Foreskin fibroblast (primary cell): ENCODE measurements at places on chromosomes 7 and 10.

DNA sequence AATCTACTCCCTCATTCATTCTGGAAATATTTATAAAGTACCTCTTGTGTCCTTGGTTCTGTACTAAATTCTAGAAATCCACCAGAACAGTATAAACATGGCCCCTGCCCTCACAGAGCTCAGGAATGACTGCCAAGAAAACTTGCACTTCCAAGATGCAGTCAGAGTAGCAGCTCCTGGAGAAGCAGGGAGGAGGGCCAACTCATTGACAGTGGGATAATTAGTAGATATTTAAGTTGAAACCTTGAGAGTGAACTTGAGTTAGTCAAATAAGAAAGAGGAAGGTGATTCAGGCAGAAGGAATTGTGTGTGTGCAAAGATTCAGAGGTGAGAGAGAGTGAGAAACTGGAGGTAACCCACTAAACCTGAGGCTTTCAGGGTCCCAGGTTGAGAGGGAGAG, 182.2 kb upstream of the INHBA start:
- peak; percentile 65 for DNase-seq

GRCh38 chr7:756928-757560, 30.0 kb upstream of the PRKAR1B start:
- no peak for DNase-seq

DNA sequence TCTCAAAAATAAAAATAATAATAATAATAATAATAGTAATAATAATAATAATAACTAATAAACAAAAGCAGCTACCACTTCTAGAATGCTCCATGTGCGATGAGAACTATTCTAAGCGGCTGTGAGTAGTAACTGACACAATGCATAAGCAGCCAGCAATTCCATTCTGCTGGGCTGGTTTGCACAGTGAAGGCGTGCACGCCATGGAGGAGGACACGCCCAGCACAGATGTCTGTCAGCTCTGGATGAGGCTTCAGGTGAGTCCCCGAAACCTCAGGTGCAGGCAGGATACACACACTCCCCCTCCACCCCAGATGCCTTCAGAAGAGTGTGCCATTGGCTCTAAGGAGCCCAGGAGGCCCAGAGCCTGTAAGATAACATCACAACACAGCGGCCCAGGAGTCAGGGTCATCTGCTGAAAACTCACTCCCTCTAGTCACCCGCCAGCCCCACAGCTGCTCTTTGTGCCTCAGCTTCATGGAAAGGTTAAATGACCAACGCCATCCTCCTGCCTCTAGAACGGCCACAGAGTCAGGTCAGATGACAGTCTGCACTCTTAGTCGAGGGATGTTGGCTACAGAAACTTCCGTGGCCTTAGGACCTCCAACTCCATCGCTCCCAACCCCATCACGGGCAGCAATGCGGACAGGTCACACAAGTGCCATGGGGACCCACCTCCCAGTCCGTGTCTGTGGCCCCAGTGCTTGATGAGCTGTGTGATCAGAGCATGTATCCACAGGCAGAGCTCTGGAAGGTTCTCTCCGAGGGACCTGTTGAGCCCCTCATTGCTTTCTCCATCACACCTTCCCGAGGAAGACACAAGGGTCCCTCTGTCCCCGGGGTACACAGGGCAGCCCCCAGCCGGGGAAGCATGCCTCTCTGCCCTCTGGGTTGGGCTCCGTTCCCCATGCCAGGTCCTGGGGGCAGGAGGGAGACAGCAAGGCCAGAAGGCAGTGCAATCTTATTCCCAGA, 103.9 kb downstream of the CTBP2 start:
- DNase-seq, result no peak

GRCh38 chr7:40095695-40096327, 38.6 kb downstream of the MPLKIP start:
- DNase-seq, result no peak

GRCh38 chr7:73437091-73437490, 3.5 kb downstream of the FZD9 start:
- no peak for DNase-seq

- no peak for DNase-seq
These were observed 4.7 kb downstream of the CASD1 start for GRCh38 chr7:94514140-94514889.

GRCh38 chr7:69517985-69518704, 80.1 kb upstream of the AUTS2 start:
- DNase-seq, result no peak

GRCh38 chr10:11758527-11759236, 16.5 kb downstream of the ECHDC3 start:
- DNase-seq, result no peak

DNA sequence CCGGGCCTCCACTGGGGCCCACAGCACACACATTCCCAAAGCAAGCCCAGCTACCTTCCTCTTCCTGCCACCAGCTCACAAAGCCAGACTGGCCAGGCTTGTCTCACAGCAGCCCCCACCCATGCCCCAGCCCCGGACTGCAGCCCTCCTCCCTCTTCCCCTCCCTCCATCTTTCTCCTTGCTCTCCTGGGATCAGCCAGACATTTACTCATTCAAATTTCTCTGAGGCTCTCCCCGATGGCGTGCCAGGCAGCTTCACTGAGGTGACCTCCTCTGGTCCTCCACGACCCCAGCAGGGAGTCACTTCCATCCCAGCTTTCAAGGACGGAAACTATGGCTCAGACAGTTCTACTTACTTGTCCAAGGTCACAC, 187.5 kb downstream of the GRID1 start:
- DNase-seq, result no peak

DNA sequence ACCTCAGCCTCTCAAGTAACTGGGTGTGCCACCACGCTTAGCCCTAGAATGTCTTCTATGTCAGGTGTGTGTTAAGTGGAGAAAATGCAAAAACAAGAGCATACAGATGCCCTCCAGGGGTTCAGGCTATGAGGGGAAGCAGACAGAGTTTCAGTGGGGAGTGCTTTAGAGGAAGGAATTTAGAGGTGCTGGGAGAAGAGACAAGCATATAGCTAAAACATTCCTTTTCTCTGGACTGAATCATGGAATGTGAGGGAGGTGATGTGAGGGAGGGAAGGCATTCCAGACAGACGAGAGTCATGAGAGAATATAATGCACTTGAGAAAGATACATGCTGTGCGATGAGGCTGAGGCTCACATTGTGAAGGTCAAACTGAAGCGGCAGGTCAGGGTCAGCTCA, 6.6 kb upstream of the ZNF786 start:
- no peak for DNase-seq

GRCh38 chr10:17644485-17644943, 563 bp downstream of the STAM start:
- DNase-seq, result no peak

GRCh38 chr7:113806633-113807327, 112.0 kb downstream of the PPP1R3A start:
- no peak for DNase-seq

DNA sequence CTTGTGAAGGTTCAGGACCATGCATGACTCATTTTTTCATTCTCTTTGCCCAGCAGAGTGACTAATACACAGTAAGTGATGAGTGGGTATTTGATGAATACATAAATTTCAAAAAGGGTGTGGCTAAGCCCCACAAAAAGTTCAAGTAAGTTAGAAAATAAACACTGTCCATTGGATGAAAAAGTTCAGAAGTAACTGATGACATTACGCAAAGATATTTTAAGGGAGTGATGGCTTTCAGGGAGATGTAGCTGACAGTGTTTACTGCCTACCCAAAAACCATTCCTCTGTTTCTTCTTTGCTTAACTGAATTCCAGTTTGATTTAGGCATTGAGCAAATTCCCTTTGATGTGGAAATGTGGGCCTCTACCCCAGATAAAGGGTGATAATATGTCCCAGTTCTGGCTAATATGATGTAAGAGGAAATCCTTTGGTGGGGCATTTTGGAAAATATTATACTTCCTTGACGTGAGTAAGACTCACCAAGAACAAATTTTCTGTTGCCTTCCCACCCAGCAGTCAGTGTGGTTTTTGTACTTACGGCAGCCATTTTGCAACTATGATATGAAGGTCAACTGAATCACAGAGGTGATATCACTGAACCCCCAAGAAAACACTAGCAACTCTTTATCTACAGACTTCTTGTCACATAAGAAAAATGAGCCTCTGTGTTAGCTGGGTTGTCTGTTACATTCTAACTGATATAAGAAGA, 29.0 kb upstream of the EBLN1 start:
- peak; percentile 54 for DNase-seq

GRCh38 chr10:129770286-129770685, 193.8 kb downstream of the EBF3 start:
- no peak for DNase-seq

- no peak for DNase-seq
These were observed 1472.6 kb upstream of the CELF2 start for GRCh38 chr10:9545073-9545472.

- DNase-seq, result no peak
These were observed 4.5 kb upstream of the CHST15 start for GRCh38 chr10:124097883-124098282.

- no peak for DNase-seq
These were observed 19.3 kb upstream of the ZNF680 start for GRCh38 chr7:64581926-64582894.

DNA sequence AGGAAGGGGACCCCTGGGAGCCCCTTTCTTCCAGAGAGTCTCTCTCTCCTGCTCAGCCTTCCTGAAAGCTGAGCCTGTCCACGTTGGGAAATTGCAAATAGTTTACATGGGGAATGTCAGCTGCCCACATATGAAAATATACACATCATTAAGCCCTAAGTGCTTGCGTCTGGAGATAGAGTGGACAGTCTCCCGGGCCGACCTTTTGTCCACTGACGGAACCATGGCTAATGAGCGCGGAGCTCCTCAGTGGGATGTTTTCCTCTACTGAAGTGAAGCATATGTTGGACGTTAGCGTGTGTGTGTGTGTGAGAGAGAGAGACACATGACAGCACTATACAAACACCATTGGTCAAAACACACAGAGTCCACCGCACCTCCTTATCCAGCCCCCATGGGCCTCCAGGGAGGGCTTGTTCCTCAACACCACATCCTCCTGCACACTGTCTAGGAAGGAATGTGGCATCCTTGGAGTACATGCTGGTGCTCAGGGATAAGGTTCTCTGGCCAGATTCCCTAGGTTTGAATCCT, 128.4 kb downstream of the RGS10 start:
- peak; percentile 94 for DNase-seq

DNA sequence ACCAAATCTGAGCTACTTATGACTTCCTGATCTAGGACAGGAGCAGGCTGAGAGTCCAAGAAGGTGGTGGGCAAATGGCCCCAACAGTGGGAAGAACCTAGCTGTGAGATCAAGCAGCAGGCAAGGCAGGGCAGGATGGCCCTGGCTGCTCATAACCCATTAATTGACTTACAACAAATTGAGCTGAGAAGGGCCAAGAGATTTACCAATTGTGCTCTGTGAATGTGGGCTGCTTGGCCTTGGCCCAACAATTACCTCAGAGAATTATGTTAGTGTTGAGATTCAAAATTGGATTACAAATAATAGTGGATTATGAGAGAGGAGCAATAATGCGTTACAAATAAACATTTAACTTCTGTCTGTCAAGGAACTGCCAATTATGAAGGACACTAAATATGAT, 956.5 kb downstream of the KCNMA1 start:
- no peak for DNase-seq

- no peak for DNase-seq
These were observed 200.6 kb downstream of the PTPRN2 start for GRCh38 chr7:158386866-158387545.

DNA sequence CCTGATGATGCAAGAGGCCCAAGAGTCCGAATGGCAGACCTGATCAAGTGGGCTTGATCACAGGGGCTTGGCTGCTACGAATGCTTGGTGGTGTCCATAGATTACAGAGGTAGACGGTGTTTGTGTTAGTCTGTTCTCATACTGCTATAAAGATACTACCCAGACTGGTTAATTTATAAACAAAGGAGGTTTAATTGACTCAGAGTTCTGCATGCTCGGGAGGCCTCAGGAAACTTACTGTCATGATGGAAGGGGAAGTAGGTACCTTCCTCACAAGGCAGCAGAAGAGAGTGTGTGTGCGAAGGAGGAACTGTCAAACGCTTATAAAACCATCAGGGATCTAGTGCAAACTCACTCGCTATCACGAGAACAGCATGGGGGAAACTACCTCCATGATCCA, 268.9 kb upstream of the KLF6 start:
- DNase-seq, result no peak

DNA sequence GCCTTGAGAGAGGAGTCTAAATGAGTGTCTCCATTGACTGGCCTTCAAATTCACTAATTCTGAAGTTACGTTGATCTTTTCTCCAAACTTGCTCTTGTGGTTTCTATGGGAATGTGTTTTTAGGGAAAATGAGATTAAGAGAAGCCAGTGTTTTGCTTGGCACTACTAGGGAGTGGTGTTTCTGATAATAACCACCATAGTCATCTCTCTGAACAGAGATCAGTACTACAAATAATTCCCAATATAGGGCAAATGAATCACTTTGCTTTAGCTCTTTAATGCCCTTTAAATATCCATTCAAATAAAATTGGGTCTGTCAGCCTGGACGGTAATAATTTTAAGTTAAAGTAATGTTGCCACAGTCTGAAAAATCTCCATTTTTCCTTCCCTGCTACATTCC, 90.8 kb downstream of the NRF1 start:
- peak; percentile 19 for DNase-seq

DNA sequence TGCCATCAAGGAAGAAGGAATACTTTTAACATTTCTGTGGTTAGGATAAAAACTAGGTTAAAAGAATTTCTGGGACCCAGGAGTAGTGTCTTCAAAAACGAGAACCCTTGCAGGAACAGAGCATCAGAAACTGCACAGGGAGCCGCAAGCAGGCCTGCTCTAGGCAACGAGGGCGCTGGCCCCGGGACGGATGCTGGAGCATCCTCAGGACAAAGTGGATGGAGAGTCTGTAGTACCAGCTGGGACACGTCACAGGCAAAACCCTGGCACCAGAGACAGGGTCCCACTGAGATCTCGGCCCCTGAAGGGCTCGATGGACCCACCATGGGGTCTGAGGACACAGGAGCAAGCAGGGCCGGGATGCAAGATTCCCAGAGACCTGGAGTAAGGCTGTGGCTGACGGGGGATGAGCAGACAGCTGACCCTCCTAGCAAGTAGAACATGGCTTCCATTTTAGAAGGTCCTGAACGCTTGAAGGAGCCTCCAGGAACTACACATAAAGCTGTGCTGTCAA, 106.6 kb downstream of the GALNT11 start:
- no peak for DNase-seq
